ENCODE measurements at places on chromosomes 5 and 9. TPM values are rescaled to one million over a fixed set of nuclear protein-coding genes. Genes with fewer than 3 reads are reported as not detected.

The CD72 gene
- 0.11 TPM for total RNA-seq

The LCN10 gene
- total RNA-seq, result not detected

The SLC45A2 gene
- not detected for total RNA-seq

The WHRN gene
- total RNA-seq, result 3.7 TPM

The PCDHGA11 gene
- 0.94 TPM for total RNA-seq

The SIT1 gene
- not detected for total RNA-seq

The GNA14 gene
- total RNA-seq, result not detected

The IFNB1 gene
- total RNA-seq, result not detected

The NAIP gene
- total RNA-seq, result 0.99 TPM

The CRB2 gene
- not detected for total RNA-seq

The PLEKHG4B gene
- under 0.01 TPM for total RNA-seq

The KLHL3 gene
- 0.68 TPM for total RNA-seq

The PLPP7 gene
- 0.08 TPM for total RNA-seq

The ITGA2 gene
- 27.3 TPM for total RNA-seq

The ENG gene
- 6.2 TPM for total RNA-seq

The AQP7 gene
- total RNA-seq, result not detected

The PCDHGA10 gene
- total RNA-seq, result 1.3 TPM

The F2R gene
- total RNA-seq, result 26.5 TPM

The PCDHB9 gene
- not detected for total RNA-seq

The CENPH gene
- total RNA-seq, result 25.0 TPM

The ZNF366 gene
- total RNA-seq, result not detected

The BTNL3 gene
- not detected for total RNA-seq

The FBXO4 gene
- total RNA-seq, result 12.7 TPM

The TOPORS gene
- total RNA-seq, result 14.5 TPM

The FRMD3 gene
- total RNA-seq, result 0.23 TPM

The PCDH12 gene
- 0.04 TPM for total RNA-seq

The FBP2 gene
- total RNA-seq, result not detected

The GAS1 gene
- total RNA-seq, result 3.2 TPM

The F2RL1 gene
- 69.0 TPM for total RNA-seq

The PTGR1 gene
- total RNA-seq, result 53.1 TPM

The ANGPTL2 gene
- total RNA-seq, result 0.08 TPM

The COL15A1 gene
- not detected for total RNA-seq

The SPRY4 gene
- total RNA-seq, result 38.7 TPM

The ZNF483 gene
- 2.2 TPM for total RNA-seq

The PFN3 gene
- not detected for total RNA-seq

The TMEM171 gene
- total RNA-seq, result 1.6 TPM

The CCNB1 gene
- total RNA-seq, result 271 TPM

The PIP5KL1 gene
- total RNA-seq, result 10.2 TPM

The CCDC192 gene
- not detected for total RNA-seq

Data from hair follicular keratinocyte (primary cell).